Eye (tissue), 1 donor: ENCODE measurements at places on chromosomes 3 and 15.

GRCh38 chr3:57978316-57978715, 29.9 kb upstream of the FLNB start:
- no peak for DNase-seq

GRCh38 chr3:113278599-113278955, 67.2 kb downstream of the BOC start:
- no peak for DNase-seq

GRCh38 chr3:57110214-57110613, 49.8 kb downstream of the SPATA12 start:
- peak; percentile 17 for DNase-seq

DNA sequence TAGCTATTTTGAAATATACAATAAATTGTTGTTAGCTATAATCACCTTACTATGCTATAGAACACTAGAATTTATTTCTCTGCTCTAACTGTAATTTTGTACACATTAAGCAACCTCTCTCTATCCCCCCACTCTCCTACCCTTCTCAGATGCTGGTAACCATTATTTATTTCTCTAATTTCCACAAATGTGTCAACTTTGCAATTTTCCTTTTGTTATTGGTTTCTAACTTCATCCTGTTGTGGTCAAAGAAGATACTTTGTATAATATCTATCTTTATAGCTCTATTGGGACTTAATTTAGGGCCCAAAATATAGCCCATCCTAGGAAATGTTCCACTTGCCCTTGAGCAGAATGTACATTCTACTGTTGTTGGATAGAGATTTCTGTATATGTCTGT, 229.3 kb downstream of the SATB1 start:
- no peak for DNase-seq

- peak; percentile 76 for DNase-seq
Observed at GRCh38 chr3:37967260-37967881, 23.2 kb upstream of the VILL start.

- no peak for DNase-seq
Observed at GRCh38 chr15:39942101-39942752, 8.3 kb downstream of the EIF2AK4 start.
